ENCODE measurements at places on chromosomes 4 and X.

DNA sequence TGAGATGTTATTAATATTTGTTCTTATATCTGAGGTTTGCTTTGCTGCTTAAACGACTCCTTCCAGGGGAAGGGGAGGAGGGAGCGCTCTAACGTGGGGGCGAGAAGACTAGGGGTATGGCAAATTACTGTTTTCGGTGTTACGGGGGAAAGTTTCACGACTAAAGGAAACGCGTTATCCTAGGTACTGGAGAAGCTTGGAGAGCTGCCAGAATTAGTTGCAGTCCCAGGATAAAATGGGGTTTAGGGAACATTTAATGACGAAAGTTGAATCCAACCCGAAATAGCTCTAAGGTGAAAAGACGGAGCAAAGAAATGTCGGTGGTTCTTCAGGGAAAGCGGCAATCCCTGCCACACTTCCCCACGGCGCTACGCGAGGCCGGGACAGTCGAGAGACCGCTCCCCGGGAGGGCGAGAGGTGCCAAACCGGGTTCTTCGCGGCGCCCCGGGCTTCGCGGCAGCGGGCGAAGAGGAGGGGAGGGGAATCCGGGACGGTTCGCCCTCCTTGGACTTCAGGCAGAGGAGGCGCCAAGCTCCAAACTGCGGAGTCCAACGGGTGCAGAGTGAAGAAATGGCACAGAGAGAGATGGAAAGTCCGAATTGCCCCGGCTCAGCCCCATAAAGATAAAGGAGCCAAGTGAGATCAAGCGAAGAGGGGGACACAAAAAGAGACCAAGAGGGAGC is 724 bp downstream of the THOC2 start:
- DNase-seq, result no peak

GRCh38 chr4:40190465-40190864 is 6.4 kb upstream of the RHOH start:
- DNase-seq, result no peak

DNA sequence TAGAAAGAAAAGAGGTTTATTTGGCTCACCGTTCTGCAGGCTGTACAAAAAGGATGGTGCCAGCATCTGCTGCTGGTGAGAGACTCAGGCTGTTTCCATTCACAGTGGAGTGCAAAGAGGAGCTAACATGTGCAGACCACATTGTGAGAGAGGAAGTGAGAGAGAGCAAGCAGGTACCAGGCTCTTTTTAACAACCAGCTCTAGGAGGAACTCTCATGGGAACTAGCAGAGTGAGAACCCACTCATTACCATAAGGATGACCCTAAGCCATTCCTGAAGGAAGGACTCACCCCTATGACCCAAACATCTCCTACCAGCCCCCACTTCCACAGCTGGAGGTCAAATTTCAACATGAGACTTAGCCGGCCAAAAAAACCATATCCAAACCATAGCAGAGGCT is 158.6 kb upstream of the ADGRL3 start:
- no peak for DNase-seq

GRCh38 chr4:186067757-186068385 is 1.1 kb upstream of the TLR3 start:
- no peak for DNase-seq

DNA sequence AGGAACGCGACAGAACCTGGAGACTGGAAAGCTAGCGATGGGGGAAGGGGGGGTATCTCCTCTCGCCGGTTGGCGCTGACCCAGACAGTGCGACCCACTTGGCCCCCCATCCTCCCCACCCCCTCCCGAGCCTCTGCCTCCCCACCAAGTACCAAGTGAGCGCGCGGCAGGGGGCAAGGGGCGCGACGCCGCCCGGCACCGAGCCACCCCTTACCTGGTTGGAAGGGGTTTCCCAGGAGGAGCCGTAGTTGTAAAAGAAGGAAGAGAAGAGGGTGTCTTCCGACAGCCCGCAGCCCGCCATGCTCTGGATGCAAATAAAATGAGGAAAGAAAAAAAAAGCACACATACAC is 112.2 kb downstream of the DHX15 start:
- no peak for DNase-seq

DNA sequence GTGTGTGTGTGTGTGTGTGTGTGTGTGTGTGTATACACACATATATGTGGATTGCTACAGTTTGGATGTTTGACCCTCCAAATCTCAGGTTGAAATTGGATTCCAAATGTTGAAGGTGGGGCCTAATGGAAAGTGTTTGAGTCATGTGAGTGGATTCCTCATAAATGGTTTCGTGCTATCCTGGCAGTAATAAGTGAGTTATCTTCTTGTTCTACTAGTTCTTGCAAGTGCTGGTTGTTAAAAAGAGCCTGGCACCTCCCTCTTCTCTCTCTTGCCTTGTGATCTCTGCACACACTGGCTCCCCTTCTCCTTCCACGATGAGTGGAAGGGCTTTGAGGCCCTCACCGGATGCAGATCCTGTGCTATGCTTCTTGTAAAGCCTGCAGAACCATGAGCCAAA is 344.1 kb downstream of the SH2D1A start:
- DNase-seq, result no peak

- DNase-seq, result no peak
These were observed 718.7 kb upstream of the TENM3 start for GRCh38 chr4:181524499-181524898.

- DNase-seq, result no peak
These were observed 72.0 kb upstream of the TSPAN7 start for GRCh38 chrX:38489341-38489740.

GRCh38 chr4:4456816-4457578 is 70.1 kb downstream of the NSG1 start:
- DNase-seq, result no peak

Data from activated CD8-positive, alpha-beta memory T cell treated with anti-CD3 and anti-CD28 coated beads for 4 hours (primary cell).